ENCODE measurements at places on chromosomes 11 and 22.

- DNase-seq = no peak
Observed at GRCh38 chr11:68308068-68308467, 4.3 kb upstream of the LRP5 start.

GRCh38 chr11:35407041-35407440 lies 12.3 kb downstream of the SLC1A2 start:
- DNase-seq = no peak

DNA sequence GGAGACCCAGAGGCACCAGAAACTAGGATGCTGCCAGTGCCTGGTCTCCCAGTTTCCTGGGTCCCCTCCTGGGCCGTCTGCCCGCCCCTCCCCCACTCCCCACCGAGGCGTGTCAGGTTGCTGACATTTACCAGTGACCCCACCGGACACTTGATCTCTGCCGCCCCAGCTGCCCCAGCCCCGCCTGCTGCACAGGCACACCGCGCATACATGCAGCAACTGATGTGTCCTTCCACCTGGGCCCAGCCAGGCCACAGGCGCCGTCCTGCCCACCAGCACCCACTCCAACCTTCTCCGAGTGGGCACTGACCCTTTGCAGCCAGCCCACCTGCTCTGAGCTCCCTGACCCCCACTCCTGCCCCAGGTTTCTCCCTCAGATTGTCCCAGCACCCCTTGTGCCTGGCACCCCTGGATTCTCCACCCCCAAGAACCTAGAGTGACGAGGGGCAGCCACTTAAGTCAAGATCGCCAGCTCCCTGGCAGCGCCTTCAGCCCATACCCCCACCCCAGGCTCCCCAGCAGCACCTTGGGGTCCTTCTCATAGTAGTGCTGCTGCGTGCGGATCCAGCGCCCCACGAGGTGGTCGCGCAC lies 548 bp downstream of the PYGM start:
- no peak for DNase-seq

- no peak for DNase-seq
Observed at GRCh38 chr11:61294717-61295595, at the start of gene VWCE. Gene VWCE (minus strand): TSS chr11:61295316. CDS start chr11:61295037, 279 bp downstream.

GRCh38 chr11:36565031-36565610 lies 2.7 kb upstream of the RAG1 start:
- DNase-seq = no peak

DNA sequence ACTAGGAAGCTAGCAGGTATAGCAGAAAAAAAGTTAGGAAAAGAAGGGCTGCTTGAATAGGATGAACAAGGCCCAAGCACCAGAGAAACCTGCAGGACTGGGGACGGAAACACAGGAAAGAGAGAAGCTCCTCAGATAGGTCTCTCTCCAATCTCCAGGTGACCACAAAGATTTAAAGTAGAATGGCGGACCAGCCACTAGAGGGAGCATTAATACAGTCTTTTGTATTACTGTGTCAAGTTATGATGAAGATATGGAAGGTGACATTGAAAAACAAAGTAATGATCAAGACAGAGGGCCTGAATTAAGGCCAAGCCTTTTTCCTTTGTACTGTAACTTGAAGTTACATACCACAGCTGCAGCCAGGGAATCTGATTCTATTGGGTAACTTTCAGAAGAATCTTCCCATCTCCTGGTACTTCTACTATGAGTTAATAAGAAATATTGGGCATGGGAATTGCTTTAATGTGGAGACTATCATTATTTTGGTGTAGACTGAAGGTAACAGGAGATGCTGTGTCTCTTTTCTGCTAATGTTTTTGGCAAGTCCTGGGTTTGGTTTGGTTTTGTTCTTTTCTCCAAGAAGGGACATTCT lies 33.8 kb downstream of the OR2AG2 start:
- DNase-seq = no peak

GRCh38 chr22:31346733-31347250 lies 646 bp upstream of the PATZ1 start:
- no peak for DNase-seq

DNA sequence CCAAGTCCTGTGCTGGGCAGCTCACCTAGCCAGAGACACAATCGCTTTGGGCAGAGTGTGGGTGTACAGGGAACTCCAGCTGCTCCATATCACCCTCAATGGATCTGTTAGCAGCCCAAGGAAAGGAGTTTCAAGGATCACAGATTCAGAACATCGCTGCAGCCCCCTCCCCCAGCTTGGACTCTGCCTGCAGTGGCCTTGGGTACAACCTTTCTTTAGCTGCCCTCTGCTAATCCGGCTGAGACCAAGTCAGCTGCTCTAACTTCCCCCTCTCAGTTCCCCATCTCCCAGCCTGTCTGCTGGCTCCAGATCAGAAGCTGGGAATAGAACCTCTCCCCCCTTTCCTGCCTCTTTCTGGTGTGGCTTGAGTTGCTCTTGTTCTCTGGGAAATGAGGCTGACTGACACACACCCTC lies 1.3 kb downstream of the TMEM86A start:
- no peak for DNase-seq

DNA sequence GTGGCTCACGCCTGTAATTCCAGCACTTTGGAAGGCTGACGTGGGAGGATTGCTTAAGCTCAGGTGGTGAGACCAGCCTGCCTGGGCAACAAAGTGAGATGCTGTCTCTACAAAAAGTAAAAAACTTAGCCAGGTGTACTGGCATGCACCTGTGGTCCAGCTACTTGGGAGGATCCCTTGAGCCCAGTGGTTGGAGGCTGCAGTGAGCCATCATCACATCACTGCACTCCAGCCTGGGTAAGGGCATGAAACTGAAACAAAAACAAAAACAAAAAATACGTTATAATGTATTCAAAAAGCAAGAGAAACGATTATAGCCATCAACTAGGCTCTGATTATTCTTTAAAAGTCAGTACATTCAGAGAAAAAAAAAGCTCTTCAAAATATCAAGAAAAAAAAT lies 62.5 kb downstream of the TCF20 start:
- no peak for DNase-seq

DNA sequence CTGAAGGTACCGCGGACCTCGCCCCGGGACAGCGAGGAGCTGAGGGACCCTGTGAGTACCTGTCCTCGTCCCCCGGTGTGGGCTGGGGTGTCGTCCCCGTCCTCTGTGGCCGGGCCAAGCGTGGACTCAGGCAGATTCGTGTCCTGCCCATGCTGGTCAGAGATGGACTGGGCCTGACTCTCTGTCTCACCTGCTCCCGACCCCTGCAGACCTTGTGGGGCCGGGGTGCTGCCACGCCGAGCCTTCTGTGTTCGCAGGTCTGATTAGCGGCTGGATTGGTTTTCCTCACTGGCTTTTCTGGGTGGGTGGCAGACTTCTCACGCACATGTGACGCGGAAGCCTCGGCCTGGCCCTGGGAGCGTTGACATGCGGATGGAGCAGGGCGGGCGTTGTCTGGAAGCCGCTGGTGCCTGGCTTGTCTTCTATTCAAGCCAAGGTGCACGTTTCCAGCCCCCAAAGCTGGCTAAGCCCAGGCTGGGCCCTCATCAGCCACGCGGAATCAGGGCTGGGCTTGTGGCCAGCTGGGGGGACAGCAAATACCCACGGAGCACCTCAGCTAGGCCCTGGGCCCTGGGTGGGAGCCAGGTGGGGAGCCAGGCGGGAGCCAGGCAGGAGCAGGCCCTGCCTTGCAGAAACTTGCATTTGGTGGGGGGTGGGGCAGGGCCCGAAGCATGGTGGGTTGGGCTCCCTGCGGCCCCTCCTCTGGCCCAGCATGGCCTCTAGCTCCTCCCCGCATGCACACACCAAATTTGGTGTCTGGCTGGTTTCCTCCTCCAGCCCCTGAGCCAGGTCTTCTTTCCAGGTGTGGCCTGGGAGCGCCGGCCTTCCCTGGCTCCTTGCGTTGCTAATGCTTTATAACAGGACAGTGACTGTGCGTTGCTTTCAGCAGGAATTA lies 7.0 kb downstream of the GRAMD4 start:
- DNase-seq = no peak

DNA sequence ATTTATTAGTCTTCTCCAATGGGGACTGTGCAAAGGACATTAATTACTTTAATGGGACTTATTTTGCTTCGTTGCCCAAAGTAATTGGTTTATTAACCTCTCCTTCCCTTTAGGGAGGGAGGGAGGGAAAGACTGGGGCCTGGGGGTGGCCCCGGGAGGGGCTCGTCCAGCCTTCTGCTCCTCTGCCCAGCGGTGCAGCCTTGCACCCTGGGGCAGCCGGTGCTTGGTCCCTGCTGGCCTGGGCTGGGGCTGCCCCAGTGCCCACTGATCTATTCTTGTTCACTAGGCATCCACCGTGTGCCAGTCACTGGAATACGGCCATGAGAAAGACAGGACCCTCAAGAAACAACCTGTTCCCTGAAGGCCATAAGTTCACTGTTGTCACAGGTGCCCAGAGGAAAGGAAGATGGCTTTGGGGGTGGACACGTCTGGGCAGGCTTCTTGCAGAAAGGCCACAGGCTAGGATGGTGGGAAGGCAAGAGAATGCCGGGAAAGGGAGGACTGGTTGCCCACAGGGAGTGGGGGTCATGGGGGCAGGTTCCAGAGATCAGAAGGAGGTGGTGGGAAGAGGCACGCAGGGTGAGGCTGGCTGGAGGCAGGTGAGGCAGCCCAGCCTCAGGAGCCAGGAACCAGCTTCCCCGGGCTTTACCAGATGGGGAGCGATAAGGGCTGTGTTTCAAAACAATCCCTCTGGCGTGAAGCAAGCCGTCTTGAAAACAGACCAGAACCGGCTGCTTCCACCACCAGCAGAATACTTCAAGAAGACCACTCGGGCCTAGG lies 47.6 kb upstream of the KCNQ1OT1 start:
- no peak for DNase-seq

All from NCI-H1436 treated with DMSO at 0.1 percent for 48 hours (cell line).